ENCODE measurements at places on chromosomes 7 and 10. TPM values are rescaled to one million over a fixed set of nuclear protein-coding genes. Genes with fewer than 3 reads are reported as not detected.

Gene AZGP1
- 1.2 TPM for polyA plus RNA-seq

Gene AKR1E2
- polyA plus RNA-seq, result 8.5 TPM

- DNase-seq, result no peak
- peaks cover 3% of the 10 kb centered on the region for H3K4me1 ChIP-seq
- no peaks in the 10 kb centered on the region for H3K27me3 ChIP-seq
- no peaks in the 10 kb centered on the region for H3K36me3 ChIP-seq
- no peak overlapping the region for H3K4me3 ChIP-seq
Measured at GRCh38 chr7:80374321-80374720, 137.5 kb downstream of the GNAT3 start.

GRCh38 chr10:25177754-25178135 lies 2.9 kb downstream of the GPR158 start:
- no peaks in the 10 kb centered on the region for H3K36me3 ChIP-seq
- peaks cover 4% of the 10 kb centered on the region for H3K4me1 ChIP-seq
- no peak overlapping the region for H3K4me3 ChIP-seq
- peaks cover 72% of the 10 kb centered on the region for H3K27me3 ChIP-seq
- DNase-seq, result no peak

DNA sequence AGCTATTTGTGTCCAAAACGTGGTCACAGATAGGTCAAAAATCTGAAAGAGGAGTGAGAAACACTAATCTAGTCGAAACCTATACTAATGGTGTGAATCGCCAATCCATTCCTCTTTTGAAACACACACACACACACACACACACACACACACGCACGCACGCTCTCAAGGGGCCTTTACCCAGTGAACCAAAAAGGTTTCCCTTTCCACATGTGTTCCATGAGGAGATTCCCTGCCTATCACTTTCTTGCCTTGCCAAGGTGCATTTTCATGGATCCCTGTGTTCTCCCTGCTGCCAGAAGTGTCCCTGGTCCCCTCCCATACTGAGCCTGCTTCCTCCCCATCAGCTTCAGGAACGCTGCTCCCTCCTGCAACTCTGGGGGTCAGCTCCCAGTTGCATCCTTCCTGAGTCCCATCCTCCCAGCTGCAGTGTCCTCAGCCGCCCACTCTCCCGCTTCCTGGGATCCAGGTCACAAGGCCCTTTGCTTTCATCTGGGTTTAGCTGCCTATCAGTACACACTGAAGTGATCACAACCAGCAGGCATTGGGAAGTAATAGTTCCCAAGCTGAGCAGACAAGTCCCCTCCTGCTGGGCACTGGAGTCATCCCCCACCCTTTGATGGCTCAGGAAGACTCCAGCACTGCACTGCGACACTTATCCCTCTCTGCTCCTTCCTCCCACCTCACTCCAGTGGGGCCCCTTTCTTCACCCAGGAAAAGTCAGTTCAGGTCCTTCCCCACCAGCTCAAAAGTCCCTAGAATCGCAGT lies 49.2 kb upstream of the KCNMA1 start:
- DNase-seq, result no peak
- H3K36me3 ChIP-seq, result no peaks in the 10 kb centered on the region
- H3K4me3 ChIP-seq, result no peak overlapping the region

- H3K36me3 ChIP-seq, result no peaks in the 10 kb centered on the region
- no peaks in the 10 kb centered on the region for H3K27me3 ChIP-seq
- peaks cover under 1% of the 10 kb centered on the region for H3K4me1 ChIP-seq
- no peak for DNase-seq
Measured at GRCh38 chr7:69819333-69819705, 221.0 kb downstream of the AUTS2 start.

DNA sequence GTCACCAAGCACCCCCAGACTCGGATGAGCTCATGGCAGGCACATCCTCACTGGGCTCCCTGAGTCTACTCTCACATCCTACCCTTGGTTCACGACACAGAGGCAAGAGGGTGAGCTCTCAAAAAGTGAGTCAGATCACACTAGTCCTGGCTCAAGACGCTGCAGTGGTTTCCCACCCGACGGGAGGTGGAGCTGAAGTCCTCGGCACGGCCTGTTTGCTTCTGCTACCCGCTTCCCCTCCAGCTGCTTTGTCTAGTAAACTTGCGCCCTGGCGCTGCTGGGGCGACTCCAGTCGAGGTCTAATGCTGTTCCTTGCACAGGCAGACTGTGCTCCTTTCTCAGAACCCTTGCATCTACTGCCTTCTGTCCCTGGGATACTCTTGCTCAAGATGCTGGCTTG lies 13.5 kb upstream of the SFMBT2 start:
- no peaks in the 10 kb centered on the region for H3K36me3 ChIP-seq
- no peak for DNase-seq
- no peak overlapping the region for H3K27ac ChIP-seq
- H3K4me3 ChIP-seq, result no peak overlapping the region

GRCh38 chr10:92846-93245 lies 42.4 kb upstream of the ZMYND11 start:
- H3K27ac ChIP-seq, result peak overlapping the region; percentile 36
- H3K27me3 ChIP-seq, result no peaks in the 10 kb centered on the region
- H3K36me3 ChIP-seq, result no peaks in the 10 kb centered on the region
- no peak overlapping the region for H3K4me3 ChIP-seq

GRCh38 chr7:81066797-81067196 lies 147.9 kb upstream of the SEMA3C start:
- no peak for DNase-seq
- no peaks in the 10 kb centered on the region for H3K36me3 ChIP-seq
- H3K4me3 ChIP-seq, result no peak overlapping the region
- H3K27me3 ChIP-seq, result no peaks in the 10 kb centered on the region
- no peaks in the 10 kb centered on the region for H3K4me1 ChIP-seq

GRCh38 chr7:134737566-134738345 lies 41.7 kb upstream of the CALD1 start:
- no peaks in the 10 kb centered on the region for H3K4me1 ChIP-seq
- H3K36me3 ChIP-seq, result no peaks in the 10 kb centered on the region
- no peak for DNase-seq
- H3K4me3 ChIP-seq, result no peak overlapping the region
- no peak overlapping the region for H3K27ac ChIP-seq
- H3K27me3 ChIP-seq, result no peaks in the 10 kb centered on the region

DNA sequence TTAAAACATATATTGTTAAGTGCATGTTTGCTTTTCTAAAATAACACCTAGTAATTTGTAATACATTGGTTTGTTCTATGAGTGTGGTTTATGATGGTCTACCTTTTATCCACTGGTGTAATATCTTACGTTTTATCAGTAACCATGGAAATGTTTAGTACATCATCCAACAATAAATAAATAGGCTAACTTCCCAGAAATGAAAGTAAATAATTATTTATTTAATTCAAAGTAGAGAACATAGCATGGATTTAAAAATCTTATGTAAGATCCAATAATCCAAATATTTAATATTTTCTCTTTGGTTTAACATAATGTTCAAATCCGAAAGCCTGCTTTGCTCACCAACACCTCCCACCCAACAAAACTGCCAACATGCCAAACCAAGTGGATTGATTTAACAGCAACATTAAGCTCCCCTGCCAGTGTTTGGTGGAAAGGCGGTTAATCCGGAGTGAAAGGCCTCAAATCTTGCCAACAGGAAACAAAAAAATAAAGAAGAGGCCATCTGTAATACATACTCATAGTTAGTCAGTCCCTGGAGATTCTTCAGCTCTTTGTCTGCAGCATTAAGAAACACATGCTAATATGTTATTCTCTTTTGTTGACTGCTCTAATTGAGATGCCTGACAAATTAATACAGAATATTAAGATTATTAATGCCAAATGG lies 897.8 kb downstream of the CNTNAP2 start:
- no peak overlapping the region for H3K4me3 ChIP-seq
- no peak overlapping the region for H3K27ac ChIP-seq
- no peaks in the 10 kb centered on the region for H3K27me3 ChIP-seq
- H3K4me1 ChIP-seq, result no peaks in the 10 kb centered on the region
- DNase-seq, result no peak
